ENCODE measurements at places on chromosomes 1 and 21.

- DNase-seq, result peak; percentile 26
These were observed 482 bp downstream of the TM2D1 start for GRCh38 chr1:61724506-61724812.

DNA sequence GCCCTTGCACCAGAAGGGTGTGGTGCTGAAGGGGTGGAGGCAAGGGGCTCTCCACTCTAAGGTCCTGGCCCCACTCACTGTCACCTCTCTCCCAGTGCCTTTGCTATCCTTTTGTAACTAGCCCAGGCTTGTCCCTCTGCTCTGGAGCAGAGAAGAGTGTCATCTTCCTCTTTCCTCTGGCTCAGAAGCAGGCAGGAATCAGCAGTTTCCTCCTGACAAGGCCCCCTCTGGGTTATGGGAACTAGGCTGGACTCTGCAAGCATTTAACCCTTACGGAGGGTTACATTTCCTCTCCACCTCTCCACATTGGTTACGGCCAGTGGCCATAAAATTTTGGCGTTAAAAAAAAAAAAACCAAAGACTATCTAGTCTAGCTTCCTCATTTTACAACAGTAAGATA lies 30.4 kb downstream of the PLXNA2 start:
- DNase-seq, result no peak

- peak; percentile 66 for DNase-seq
These were observed 30.9 kb upstream of the SSX2IP start for GRCh38 chr1:84721152-84721551.

DNA sequence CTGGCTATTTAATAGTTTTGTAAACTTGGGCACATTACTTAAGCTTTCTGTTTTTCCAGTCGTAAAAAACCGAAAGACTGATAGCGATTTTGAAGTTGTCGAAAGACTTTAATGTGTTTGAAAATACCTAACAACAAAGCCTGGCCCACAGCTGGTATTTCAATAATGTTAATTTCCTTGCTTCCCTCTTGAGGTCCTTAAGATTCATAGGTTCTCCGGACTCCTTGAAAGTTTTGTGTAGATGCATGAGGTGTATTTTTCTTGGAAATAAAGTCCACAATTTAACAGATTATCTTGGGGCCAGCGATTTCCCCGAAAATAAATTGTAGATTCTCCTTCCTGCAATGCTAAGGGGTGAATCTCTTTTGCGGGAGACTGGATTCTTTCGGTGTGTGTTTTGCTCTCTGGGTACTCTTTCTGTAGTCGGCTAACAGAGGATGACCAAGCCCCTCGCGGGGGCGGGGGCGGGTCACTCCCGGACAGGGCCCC lies 735 bp upstream of the YTHDF2 start:
- DNase-seq, result no peak

GRCh38 chr1:79741720-79742421 lies 735.3 kb upstream of the ADGRL4 start:
- no peak for DNase-seq

GRCh38 chr21:17422931-17423330 lies 89.9 kb upstream of the CXADR start:
- no peak for DNase-seq

DNA sequence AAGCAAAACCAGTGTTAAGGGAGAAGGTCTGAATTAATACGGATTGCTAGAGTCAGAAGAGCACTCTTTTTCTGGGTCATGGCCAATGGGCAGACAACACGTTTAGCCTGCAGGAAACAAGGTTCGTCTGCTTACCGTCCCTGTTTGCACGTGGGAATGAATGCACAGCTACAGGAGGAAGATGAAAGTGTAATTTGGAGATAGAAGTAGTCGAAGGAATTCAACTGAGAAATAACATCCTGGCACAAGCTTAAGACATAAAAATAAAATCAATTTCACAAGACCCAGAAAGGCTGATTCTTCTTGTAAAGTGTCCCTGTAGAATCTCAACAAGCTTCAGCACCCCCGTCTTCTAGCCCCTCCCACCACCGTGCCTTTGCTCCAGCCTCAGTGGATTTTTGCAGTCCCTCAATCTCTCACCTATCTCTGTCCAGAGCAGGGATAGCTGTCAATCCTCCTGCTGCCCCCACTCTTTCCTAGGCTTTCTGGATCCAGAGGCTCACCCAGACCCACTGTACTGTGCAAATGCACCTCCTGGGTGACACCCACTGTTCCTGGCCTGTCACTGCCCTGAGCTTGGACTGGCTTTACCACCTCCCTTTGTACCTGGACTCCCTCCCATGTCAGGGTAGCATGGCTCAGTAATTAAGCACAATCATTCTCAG lies 60.6 kb downstream of the C1orf94 start:
- DNase-seq, result no peak

DNA sequence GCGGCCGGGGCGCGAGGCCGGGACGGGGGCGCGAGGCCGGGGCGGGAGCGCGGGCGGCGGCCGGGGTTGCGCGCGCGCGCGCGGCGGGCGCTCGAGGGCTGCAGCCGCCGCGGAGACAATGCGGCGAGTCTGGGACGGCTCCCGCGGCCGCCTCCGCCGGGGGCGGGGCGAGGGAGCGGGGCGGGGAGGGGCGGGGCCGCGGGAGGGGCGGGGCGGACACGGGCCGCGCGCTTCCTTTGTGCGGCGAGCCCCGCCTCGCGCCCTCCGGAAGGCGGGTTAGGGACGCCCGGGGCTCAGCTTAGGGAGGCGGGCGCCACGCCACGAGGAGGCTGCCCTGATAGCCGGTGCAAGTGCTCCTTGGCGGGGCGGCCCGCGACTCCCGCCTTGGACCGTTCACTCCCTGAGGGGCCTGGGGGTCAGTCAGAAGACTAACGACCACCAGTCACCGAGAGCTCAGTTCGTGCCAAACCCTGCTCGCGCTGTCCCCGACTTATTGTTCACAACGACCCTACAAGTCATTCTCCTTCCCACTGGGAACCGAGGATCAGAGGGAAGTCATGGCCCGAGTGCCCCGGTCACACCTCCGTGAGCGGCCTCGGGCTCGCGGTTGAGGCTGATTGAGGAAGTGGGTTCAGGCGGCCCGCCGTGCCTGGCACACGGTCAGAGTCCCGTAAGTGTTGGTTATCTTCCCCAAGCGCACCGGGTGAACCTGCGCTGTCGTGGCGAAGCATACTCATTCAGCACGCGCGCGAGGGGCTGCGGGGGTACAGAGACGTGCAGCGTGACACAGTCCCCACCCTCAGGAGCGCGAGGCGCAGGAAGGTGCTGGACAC lies 29.1 kb upstream of the A3GALT2 start:
- peak; percentile 89 for DNase-seq

GRCh38 chr1:235809688-235810397 lies 56.9 kb downstream of the LYST start:
- DNase-seq, result no peak

DNA sequence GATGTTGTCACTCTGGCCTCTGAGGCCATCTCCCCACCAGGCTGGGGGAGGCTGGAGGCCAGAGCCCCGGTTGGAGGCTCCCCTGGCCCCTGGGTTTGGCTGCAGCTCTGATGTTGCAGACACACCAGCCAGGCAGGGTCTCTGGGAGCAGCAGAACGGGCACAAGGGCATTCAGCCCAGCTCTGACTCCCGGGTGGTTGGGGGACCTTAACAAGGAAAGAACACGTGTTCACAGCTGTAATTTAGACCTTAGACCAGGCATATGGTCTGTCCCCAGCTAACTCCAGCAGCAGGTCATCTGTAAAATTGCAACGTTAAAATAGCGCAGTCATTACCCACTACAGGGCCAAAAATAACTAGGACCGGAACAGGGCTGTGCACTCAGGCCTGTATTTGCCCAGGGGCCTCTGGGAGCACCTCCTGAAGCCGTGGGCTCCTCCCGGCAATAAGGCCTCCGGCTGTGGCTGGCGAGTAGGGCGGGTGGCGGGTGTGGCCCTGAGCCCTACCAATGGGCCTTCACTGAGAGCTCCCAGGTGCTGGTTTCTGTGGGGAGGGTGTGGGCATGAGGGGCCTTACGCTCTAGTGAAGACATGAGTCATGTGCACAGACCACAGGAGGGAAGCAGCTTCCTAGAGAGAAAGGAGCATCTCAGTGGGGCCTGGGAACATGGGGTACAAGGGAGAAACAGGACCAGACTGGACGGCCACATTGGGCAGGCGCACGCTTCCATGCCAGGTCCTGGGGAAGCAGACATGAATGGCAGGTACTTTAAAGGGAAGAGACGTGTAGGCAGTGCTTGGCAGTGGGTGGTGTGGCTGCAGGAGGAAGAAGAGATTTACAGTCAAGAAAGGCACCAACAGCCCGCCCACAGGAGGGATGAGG lies 6.1 kb downstream of the LDLRAP1 start:
- peak; percentile 74 for DNase-seq

- no peak for DNase-seq
These were observed 35.4 kb downstream of the ADGRL2 start for GRCh38 chr1:81836007-81836626.

DNA sequence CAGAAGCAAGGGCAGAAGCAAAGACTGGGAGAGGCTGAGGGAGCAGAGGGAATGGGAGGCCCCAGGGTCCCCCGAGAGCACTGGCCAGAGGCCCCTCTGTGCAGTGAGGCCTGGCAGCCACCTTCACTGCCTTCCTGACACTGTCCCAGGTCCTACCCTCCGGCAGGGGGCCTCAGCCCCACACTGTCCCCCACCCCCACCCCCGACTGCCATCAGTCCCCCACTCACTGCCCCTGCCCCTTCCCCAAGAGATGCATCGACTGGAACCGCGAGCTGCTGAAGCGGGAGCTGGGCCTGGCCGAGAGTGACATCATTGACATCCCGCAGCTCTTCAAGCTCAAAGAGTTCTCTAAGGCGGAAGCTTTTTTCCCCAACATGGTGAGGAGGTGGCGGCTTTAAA lies 13.0 kb upstream of the PADI6 start:
- no peak for DNase-seq

GRCh38 chr1:77349275-77349674 lies 67.5 kb downstream of the AK5 start:
- DNase-seq, result no peak

GRCh38 chr1:67748630-67749029 lies 63.6 kb downstream of the GADD45A start:
- DNase-seq, result peak; percentile 52

DNA sequence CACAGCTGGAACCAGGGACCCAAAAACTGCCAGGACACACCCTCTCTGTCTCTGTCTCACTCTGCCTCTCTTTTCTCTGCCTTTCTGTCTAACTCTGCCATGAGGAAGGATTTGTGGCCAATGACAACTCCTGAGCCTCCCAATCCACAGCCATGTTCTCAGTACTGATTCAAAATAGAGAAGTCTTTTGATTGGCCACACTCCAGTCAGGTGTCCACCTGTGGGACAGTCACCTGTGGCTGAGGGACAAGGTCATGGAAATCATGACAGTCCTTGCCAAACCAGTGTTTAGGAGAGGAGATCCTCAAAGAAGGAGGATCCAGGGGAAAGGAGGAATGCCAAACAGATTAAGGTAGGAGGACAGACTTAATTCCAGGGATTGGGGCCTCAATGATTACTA lies 15.8 kb downstream of the TINAGL1 start:
- DNase-seq, result no peak

- DNase-seq, result no peak
These were observed at the start of gene TP73 for GRCh38 chr1:3651930-3652547. TSS of gene TP73 (plus strand) at chr1:3652516. CDS start at chr1:3682366, 29,850 bp downstream.

GRCh38 chr1:155278689-155279160 lies 1.5 kb downstream of the HCN3 start:
- DNase-seq, result peak; percentile 73

GRCh38 chr1:37071829-37072228 lies 37.5 kb upstream of the GRIK3 start:
- no peak for DNase-seq

DNA sequence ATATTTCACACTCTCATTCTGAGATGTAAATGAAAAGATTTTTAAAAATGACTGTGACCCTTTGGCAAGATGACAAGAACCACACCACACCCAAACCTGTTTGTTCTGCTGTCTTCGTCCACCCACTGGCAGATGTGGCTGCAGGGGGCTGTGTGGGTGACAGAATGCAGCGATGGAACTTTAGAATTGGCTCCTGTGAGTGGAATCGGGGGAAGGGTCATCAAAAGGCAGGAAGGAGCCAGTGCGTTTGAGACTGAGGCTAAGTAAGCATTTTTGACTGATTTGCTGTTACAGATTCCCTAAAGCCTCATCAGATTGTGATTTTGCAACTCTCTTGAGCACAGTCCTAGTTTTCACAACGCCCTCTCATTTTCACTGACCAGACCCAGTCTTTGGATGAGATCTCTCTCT lies 111.2 kb upstream of the ADGRL2 start:
- DNase-seq, result peak; percentile 57

- peak; percentile 41 for DNase-seq
These were observed 90.0 kb upstream of the CAMK1G start for GRCh38 chr1:209493559-209493958.

- DNase-seq, result peak; percentile 56
These were observed 14.0 kb upstream of the UMODL1 start for GRCh38 chr21:42056996-42057689.

- DNase-seq, result no peak
These were observed 4.2 kb upstream of the ANGPTL7 start for GRCh38 chr1:11184973-11185372.

- DNase-seq, result no peak
These were observed 171.1 kb upstream of the CSF3R start for GRCh38 chr1:36653850-36654249.

- no peak for DNase-seq
These were observed 642 bp downstream of the MLLT11 start for GRCh38 chr1:151060657-151061421.

DNA sequence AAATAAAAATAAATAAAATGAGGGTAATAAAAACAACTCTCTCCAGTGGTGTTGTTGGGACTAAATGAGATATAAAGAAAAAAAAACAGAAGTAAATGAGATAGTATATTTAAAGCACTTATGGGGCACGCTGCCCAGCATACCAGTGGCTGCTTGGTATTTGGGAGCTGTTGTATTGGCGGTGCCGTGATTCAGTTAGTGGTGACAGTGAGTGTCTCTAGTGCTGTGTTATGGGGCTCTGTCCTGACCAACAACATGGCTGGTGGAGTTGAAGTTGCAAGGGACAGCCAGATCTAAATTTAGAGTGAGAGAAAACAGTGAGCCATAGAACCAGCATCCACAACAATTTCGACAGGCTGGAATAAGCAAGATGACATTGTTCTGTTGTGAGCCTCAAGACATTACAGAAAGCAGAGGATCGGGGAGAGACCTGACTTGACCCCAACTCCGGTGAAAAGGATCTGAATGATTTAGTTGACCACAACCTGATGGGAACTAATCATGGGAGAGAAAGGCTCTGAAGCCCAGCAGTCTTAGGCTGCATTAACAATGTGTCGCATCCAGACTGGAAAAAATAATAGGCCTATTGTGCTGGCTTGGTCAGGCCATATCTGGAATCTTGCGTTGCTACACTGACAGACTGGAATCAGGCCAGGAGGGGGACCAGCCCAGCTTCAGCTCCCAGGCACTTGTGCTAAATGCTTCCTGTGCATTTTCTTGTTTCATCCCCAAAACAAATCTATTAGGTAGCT lies 2.4 kb upstream of the MFSD2A start:
- no peak for DNase-seq

All from ELR (cell line).